HL-60 (cell line): ENCODE measurements at places on chromosomes 2 and 18.

DNA sequence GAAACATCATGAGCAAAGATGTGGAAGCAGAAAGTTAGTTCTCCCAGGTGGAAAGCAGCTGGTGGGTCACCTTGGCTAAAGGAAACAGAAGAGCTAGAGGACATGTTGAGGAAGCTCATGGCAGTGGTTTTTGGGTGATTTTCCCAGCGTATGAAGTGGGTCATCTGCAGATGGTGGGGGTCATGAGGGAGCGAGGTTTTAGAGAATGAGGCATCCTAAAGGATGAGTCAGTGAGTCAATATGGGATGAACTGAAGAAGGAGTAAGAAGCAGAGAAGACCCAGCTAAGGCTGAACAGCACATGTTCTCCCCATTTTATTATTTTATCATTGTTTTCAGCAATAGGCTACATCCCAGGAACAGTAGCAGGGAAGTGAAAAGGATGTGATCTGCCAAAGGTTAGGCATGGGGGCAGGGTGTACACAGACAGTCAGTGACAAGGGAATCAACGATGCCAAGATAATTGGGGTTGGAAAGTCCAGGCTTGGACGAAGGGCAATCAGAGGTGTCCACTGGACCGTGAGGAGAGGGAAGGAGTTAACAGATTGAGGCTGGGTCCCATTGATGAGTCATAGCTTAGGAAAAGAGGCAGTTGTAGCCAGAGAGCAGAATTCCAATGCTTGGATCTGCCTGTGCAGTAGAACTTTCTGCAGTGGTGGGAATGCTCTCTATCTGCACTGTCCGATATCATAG lies 289.3 kb upstream of the RAB12 start:
- no peak for DNase-seq

- DNase-seq: no peak
Observed at GRCh38 chr2:36395866-36396265, 40.3 kb downstream of the CRIM1 start.

- DNase-seq: no peak
Observed at GRCh38 chr2:222261504-222261903, 37.3 kb downstream of the PAX3 start.

DNA sequence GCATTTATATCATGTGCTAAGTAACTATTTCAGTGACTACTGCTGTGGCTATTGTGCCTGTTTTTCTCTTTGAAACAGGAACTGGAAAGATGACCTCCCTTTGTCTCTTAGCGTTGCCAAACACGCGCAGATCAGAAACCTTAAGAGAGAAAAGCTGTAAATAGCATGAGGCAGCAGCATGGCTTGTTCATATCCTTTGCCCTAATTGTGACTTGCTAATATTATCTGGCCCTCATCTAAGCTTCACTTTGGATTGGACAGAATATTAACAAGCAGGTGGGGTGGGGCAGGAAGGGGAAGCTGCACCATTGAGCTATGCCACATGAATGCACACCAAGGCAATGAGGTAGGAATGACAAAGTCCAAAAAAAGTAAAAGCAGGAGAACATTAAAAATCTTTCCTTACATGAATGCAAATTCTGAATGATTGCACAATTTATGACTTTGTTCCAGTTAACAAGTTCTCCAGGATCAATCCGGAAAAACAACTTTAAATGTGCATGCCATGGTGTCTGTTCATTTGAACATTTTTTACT lies 128.4 kb downstream of the IRS1 start:
- DNase-seq: no peak

GRCh38 chr2:172639823-172640222 lies 83.9 kb downstream of the PDK1 start:
- no peak for DNase-seq
